CD4-positive, alpha-beta memory T cell (primary cell): ENCODE measurements at places on chromosomes 11 and 22.
A peak's percentile ranks its signal among the peaks of the same experiment; 100 is the strongest.

GRCh38 chr22:40056154-40056553, 61.4 kb downstream of the FAM83F start:
- no peak for DNase-seq

GRCh38 chr11:1277936-1278512, 31.4 kb downstream of the TOLLIP start:
- DNase-seq, result no peak

- DNase-seq, result no peak
Observed at GRCh38 chr11:119716582-119717498, 12.2 kb downstream of the NECTIN1 start.

DNA sequence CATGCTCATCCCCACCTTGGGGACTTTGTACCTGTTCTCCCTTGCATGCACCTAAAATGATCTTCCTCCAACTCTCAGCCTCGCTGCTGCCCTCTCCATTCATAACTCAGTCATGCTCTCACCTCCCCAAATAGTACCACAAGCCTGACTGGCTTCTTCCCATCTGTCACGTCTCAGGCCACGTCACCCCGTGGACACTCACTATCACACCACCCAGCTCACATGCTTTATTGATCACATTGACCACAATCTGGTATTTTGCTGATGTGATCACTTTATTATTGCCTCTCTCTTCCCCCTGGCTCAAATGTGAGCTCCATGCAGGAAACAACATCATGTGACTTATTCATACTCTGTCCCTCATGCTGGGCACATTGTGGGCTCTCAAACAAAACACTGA, 9.2 kb upstream of the SGSM1 start:
- DNase-seq, result no peak

GRCh38 chr11:27041141-27041899, 705 bp downstream of the BBOX1 start:
- no peak for DNase-seq

DNA sequence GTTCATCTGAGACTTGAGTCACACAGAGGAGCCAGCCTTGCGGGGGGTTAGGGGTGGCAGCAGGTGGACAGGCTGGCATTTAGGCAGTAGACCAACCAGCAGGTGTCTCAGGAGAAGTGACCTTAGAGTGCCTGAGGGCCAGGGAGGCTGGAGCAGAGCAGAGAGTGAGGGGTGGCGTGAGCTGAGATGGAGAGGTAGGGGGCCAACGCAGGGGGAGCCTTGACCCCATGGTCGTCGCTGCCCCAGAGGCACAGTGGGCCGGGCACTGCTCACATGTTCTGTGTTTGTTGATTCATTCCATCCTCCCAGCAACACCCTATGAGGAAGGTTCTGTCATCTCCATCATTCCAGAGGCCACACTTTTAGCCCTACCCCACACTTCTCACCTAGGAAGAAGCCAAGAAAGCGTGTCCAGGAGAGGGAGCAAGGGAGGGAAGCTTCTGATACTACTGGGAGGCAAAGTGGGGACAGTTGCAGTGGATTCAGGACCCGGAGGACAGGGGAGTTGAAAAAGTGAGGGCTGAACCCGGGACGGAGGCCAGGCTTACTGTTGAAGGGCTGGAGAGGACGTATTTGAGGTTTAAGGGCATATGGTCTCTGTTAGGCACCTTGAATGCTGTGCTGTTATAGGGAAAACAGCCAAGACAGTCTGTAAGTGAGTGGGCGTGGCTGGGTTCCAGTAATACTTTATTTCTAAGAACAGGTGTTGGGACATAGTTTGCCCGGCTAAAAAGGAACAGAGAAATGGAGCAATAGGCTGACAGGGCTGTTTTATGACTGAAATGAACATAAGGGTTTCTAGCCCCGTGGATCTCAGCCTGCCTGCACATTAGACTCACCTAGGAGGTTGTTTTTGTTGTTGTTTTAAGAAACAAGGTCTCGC, 7.3 kb downstream of the SART1 start:
- DNase-seq, result no peak

DNA sequence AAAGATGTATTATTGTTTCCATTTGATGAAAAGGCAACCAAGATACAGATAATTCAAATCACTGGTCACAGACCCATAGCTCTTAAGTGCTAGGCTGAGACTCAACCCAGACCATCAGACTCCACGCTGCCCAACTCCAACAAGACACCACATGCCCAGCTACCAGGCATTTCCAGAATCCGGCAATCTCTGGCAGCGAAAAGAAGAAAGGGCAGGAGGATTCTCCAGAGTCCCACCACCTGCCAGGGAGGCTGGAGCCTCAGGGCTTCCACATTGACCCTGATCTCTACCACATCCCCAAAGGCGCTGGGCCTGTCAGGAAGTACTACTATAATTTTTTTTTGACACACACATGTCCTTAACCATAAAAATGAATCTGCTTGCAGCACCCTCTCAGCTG, 61.4 kb upstream of the ARFGAP3 start:
- DNase-seq, result no peak

GRCh38 chr11:68297812-68298658, 14.4 kb upstream of the LRP5 start:
- peak; percentile 61 for DNase-seq

DNA sequence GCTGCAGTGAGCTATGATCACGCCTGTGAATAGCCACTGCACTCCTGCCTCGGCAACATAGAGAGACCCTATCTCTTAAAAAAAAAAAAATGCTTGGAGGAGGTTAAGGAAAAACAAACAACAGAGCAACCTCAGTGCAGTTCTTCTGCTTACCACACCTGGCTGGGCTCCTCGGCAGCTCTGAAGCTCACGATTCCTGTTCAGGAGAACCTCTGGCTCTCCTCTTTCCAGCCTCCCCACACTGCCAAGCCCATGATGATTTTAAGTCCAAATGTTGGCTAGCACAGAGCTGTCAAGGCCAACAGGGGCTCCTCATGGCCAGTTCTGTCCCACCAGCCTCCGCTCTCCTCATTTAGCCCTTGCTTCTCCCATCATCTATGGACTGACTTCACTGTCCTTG, 69.7 kb upstream of the ARFGAP3 start:
- no peak for DNase-seq

GRCh38 chr22:49490692-49491091, 337.0 kb downstream of the BRD1 start:
- DNase-seq, result no peak

DNA sequence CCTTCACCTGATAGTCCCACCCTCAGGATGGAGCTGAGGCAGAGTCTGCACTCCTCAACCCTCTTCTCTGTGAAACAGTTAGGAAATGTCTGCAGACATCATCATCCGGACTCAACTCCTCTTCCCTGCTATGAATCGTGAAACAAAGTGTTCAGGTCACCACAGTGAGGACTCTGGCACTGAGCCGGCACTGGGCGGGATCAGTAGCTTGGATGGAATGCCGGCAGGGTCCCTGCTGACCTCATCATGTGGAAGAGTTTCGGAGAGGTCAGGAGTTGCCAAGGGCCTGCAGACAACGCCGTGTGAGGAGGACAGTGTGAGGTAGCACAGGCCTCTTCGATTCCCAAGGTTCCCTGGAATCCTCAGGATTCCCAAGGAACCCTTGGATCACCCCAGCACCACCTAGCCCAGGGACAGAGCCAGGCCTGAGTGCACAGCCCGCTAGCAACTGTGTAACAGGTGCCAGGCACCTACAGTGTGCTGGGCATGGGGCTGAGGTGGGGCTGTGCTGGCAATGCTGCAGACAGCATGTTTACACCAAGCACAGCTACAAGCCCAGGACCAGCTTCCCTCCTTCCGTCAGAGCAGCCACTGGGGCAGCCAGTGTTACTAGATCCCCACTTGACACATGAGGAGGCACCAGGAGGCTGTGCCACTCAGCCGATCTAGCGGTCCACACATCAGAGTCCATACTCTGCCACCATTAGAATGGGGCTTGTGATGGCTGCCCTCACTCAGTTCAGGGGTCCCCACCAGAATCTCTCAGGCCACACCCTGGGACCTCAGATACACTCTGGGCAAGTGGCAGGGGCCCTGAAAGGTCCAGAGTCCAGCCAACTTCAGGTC, 693 bp upstream of the LINC01488 start:
- no peak for DNase-seq

DNA sequence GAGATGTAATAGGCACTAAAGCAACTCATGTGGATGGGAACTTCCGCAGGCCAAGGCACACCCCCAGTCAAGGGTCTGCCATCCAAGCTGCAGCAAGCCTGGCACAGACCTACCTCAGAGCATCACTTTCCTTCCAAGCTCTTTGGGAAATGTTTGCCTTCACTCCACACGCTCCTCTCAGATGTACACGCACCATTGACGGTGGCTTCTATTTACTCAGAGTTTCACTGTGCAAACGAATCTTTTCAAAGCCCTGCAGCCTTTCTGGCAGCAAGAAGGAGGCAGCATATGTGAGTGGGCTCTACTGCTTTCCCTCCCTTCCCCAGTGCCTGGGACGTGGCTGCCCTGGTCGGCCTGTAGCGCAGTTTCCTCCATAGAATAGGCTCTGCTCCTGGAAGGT, 60.9 kb upstream of the USP47 start:
- DNase-seq, result no peak

- DNase-seq, result no peak
Observed at GRCh38 chr11:96293109-96293508, 49.9 kb downstream of the MAML2 start.

- no peak for DNase-seq
Observed at GRCh38 chr11:128901653-128902514, 10.7 kb downstream of the KCNJ5 start.

- DNase-seq, result no peak
Observed at GRCh38 chr11:87128372-87128771, 90.6 kb downstream of the TMEM135 start.

DNA sequence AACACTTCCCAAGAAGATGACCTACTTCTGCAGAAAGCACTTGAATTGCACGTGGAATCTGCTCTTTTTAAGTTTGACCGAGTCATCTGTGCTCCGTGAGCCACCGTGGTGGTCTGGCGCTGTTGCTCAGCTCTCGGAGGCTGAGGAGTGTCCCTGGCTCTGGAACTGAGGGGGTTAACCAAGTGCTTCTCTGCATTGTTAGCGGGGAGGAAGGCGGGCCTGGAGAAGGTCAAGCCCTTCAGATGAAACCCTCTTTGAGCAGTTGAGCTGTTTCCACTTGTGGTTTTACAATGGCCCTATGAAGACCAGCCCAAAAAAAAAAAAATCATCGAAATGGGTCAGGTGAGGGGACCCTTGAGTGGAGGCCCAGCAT, 286.4 kb downstream of the NTM start:
- no peak for DNase-seq

DNA sequence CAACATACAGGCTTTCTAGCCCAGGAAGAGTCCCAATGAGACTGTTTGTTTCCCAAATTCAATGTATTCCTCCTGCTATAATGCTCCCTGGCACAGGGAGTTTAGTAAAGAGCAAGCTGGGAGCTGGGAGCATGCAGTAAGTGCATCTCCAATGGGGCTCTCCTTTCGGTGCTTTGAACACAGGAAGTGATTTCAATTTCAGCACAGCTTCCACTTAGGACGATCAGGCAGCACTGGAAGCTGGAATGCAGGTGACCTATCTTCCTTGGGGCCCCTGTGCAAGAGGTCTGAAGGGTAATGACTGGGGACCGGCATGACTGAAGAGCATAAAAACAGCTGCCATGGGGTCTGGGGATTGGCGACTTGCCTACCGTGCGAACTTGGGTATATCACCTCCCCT, 76.0 kb downstream of the LARGE1 start:
- DNase-seq, result no peak
